ENCODE measurements at places on chromosomes 7 and 10.
A peak's percentile ranks its signal among the peaks of the same experiment; 100 is the strongest.

DNA sequence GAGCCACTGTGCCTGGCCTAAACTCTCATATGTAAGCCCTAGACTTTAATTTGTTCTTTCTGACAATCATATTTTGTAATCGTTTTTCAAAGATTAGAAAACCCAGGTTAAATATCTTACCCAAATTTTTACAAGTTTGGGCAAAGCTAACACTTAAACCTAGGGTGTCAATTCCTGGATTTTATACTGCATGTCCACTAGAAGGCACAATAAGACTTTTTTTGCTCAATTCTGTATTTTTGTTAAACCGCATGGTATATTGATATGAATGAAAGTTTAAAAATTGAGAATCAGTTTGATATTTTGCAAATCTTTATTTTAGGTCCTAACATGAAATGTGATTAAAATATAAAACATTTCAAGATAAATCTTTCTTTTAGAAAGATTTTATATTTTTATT is 29.3 kb downstream of the DYNC2I1 start:
- no peak for DNase-seq

DNA sequence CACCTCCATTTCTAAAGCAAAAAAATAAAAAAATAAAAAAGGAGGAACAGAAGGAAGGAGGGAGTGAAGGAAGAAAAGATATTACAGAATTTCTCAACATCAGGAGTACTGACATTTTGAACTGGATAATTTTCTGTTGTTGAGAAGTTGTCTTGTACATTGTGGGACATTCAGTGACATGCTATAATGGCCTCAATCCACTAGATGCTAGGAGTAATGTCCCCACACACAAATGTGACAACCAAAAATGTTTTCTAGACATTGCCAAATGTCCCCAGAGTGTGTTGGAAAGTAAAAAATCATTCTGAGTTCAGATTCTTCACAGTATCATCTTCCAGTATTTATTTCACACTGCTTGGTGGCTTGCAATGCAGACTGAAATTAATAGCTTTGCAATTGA is 6.5 kb downstream of the ZNF438 start:
- no peak for DNase-seq

DNA sequence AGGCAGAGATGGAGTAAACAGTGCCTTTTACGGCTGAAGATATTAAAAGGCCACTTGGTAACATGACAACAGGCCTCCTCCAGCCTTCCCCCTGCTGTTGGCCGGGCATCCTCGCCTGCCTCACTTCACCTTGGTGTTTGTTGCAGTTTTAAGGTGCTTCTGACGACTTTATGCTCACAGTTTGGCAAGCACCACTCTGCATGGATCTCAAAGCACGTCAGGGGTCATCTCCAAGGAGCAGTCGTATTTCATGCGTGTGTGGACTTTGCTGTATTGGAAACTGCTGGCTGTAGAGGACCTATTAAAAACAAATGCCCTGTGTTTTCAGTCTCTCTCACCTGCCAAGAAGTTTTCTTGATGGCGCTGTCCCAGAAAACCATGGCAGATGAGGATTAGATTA is 483.1 kb downstream of the RPS24 start:
- DNase-seq: no peak

DNA sequence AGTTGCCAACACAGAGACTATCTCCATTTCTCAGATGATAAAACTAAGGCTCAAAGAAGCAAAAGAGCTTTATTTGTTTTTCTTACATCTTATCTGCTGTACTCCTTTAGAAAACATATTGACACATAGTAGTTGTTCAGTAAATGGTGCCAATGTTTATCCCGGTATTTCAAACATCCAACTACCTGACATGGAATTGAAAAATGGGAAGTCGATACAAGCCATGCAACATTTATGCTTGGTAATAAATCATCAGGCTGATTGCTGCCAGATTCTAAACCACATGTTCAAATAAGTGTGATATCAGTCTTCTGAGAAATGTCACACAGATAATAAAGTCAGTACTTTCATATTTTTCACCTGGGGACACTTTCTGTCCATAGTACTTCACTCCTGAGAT is 65.8 kb upstream of the C10orf120 start:
- DNase-seq: no peak

DNA sequence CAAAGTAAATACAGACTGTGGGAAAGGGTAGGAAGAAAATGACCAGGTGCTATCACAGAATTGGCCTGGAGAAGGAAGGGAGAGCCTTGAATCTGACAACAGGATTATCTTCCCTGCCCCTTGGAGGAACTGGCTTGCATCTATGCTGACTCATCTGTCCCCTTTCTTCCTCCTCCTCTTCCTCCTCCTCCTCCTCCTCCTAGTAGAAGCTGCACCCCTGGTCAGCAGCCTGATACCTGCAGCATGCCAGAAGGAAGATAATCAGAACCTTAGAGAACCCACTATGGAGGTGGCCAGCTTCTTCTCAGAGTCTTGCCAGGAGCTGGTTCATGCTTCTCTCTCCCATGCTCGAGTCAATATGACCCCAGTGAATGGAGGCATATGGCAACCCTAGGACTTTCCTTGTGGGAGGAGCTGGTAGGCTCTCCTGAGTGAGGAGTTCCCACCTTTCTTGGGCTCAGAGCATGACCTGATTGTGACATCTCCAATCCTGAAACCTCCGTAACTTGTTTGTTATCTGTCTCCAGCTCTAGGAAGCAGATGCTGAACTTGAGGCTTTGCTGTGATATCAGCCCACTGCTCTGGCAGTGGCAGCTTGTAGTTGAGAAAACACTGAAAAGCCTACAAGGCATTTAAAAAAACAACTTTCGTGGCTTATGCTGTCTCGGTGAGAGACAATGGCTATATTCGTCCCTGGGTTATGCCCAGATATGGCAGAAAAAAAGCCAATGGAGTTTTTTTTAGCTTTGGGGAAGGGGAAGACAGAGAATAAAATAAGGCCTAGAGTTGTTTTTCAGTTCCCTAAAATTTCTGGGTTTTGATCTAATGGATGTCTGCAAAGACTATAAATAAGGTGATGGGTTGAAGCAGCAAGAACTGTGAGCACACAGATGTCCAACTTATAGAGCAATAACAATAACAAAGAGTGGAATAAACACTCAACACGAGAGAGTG is 60.6 kb downstream of the CDHR3 start:
- DNase-seq: no peak

DNA sequence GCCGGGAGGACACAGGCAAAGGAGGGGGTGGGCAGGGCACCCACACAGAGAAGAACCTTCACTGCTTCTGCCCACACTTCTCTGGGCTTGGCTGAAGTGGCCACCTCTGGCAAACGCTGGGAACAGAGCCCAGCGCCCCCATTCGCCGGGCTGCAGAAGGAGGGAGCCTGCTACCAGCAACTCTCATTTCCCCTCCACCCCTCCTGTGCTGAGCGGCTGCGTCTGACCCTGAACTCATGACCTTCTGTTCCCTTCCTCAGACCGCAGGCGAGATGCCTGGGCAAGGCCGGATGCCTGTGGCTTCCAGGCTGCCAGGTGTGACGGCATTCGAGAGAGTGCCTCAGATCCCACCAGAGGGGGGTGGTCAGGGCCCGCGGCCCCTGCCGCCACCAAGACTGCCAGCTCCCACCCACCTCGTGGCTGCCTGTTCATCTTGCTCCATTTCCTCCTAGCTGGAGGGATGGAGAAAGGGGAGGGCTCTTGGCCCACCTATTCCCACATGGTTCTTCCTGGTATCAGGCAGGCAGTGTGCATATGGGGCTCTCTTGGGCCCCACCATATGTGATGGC is 19.8 kb downstream of the DNAJB12 start:
- DNase-seq: no peak

DNA sequence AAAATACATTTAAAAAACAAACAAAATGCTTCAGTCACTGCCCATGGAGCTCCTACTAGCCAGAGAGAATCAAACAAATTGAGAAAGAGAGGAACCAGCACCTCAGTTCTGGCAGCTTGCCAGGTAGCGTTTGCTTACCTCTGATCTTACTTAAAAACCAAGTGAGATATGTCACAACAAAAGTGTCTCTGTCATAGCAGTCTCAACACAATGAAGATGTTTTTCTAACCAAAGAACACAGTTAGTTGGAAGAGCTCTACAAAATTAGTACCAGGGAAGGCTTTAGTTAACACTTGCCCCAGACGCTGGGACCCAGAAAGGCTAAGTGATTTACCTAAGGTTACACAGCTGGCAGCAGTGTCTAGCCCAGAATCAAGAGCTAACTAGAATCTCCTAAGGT is 3.4 kb downstream of the DOCK4 start:
- DNase-seq: no peak

- DNase-seq: no peak
Observed at GRCh38 chr10:50396491-50397311, 145.4 kb upstream of the ASAH2 start.

DNA sequence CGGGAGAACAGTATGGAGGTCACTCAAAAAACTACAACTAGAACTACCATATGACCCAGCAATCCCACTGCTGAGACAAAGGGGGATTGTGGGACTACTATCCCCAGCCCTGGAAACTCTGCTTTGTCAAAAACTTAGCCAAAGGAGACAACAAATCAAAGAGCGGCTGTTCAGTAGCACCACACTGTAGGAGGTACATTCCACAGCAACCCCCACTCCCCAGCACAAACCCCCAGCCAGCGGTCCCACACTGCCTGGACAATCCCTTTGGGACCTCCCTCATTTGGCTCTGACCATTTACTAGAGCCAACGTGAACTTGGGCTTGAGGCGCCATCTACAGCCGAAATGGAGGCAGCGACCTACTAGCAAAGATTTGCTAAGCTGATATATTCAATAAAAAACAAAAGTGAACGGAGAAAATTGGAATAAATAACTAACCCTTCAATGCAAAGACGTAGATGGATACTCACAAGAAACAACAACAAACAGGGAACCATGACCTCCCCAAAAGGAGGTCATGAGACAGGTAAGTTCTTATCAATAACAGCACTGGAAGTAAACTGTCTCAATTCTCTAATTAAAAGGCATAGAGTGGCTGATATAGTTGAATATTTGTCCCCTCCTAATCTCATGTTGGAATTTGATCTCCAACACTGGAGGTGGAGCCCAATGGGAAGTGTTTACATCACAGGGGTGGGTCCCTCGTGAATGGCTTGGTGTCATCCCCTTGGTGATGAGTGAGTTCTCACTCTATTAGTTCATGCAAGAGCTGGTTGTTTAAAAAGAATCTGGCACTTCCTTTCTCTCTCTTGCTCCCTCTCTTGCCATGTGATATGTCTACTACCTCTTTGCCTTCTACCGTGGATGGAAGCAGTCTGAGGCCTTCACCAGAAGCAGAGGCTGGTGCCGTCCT is 119.0 kb upstream of the KCNMA1 start:
- no peak for DNase-seq

GRCh38 chr10:117689566-117689965 is 147.0 kb downstream of the EMX2 start:
- no peak for DNase-seq

- no peak for DNase-seq
Observed at GRCh38 chr7:92641921-92642511, 51.8 kb upstream of the FAM133B start.

GRCh38 chr10:15442056-15442455 is 71.0 kb upstream of the FAM171A1 start:
- DNase-seq: no peak

GRCh38 chr10:6204063-6204340 is 1.3 kb downstream of the PFKFB3 start:
- peak; percentile 20 for DNase-seq

DNA sequence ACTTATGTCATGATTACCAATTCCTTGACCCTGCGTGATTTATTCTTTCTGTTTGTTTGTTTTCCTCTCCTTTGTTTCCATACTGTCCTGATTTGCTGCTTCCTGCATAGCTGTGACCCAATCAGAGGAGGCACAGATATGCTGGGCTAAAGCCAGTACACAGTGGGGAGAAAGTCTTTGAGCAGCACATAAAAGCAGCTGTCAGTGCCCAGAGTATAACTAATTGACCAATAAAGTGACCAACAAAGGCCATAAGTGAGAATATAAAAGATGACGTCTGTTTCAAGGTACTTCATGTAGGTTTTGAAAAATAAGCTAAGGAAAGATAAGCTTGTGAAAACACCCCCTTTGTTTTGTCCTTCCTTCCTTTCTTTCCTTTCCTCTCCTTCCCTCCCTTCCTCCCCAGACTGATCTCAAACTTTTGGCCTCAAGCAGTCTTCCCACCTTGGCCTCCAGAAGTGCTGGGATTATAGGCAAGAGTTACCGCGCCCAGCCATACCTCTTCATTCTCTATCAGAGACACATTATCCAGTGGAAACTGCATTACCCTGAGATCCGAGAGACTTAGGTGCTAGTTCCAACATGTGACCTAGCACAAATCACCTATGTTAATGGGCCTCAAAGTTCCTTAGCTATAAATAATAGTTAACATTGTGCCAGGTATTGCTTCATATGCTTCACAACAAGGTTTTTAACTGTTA is 17.0 kb downstream of the BCAP29 start:
- DNase-seq: no peak

DNA sequence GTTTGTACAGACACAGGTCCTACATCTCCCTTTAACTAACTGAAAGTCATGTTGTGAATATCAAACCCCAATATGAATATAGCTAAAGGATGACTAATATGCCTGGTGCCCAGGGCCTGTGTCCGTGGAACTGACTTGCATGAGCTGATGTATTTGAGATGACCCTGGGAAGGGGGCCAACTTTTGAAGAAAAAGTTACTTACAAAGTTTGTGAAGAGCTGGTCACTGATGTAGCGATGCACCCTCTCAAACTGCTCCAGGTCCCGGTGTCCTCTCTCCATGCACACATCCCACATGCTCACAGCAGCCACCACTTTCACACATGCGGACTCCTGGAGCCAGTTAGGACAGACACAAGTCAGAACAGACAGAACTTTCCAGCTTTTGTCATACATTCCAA is 106.2 kb downstream of the ABCC2 start:
- DNase-seq: no peak

- no peak for DNase-seq
Observed at GRCh38 chr7:123579416-123579815, 21.8 kb upstream of the NDUFA5 start.

DNA sequence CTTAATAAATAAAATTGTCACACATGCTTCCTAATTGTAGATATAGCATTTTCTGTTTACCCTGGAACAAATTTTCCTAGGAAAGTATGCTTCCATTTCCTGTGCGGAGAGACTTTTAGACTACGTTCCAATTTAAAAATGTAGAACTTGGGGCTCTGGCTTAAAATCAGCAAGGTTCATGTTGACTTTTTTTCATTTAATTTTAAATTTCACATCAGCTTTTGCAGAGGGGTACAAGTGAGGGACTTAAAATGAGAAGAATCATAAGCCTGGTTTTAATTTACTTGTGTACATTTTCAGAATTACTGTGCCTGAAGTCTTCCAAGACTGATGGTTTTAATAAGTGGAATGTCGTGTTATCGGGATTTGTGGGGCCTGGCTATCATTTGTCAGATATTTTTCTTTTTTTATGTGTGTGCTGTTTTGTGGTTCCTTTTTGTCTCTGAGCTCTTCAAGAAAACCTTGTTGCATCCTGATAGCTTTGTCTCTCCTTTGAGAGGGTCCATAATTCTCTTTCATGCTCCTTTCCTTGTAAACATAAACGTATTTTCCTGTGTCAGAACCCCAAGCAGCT is 8.8 kb upstream of the ATRNL1 start:
- no peak for DNase-seq

- no peak for DNase-seq
Observed at GRCh38 chr7:51121931-51122425, 194.6 kb downstream of the COBL start.

- no peak for DNase-seq
Observed at GRCh38 chr10:18140957-18141845, 977 bp downstream of the CACNB2 start.
